ENCODE measurements at places on chromosomes 2 and 18.

DNA sequence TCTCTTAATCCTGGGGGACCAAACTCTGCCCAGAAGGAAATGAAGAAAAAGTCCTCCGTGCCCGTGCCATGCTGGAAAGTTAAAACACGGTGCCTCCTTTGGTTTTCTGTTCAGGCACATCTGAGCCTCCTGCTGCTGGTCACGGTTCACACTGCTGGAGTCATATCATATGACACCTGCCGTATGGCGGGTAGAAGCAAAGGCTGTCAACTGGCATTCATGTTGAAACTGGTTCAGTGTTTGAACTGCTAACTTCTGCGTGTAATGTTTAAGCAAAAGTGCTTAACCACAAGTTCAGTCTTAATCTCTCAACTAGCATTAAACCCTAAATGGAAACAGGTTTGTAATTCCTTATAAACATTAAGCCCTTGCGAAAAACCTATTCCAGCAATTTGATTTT, 3.1 kb downstream of the STK39 start:
- H3K36me3 ChIP-seq, result no peaks in the 10 kb centered on the region
- H3K27ac ChIP-seq, result no peak overlapping the region
- H3K4me1 ChIP-seq, result peaks cover 5% of the 10 kb centered on the region
- no peak for DNase-seq

GRCh38 chr2:118850901-118851415, 3.5 kb upstream of the EN1 start:
- no peaks in the 10 kb centered on the region for H3K4me1 ChIP-seq
- no peak for DNase-seq
- H3K27ac ChIP-seq, result no peak overlapping the region
- no peaks in the 10 kb centered on the region for H3K27me3 ChIP-seq
- H3K36me3 ChIP-seq, result no peaks in the 10 kb centered on the region
- no peak overlapping the region for H3K4me3 ChIP-seq

GRCh38 chr2:158178646-158179045, 77.0 kb downstream of the UPP2 start:
- H3K4me1 ChIP-seq, result no peaks in the 10 kb centered on the region
- H3K27ac ChIP-seq, result no peak overlapping the region
- DNase-seq, result no peak
- H3K27me3 ChIP-seq, result no peaks in the 10 kb centered on the region

DNA sequence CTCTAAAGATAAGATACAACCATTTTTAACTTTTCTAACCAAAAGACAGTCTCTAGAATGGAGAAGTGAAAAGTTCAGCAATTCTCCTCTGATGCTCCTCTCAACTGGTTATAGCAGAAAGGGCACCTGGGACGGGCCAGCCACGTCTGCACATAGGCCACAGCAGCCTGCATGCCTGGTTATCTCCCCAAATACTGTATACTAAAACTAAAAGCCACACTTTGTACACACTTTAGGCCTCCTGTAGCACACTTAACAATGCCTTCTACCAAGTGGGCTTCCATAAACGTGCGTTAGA, 179.1 kb downstream of the ANKRD44 start:
- DNase-seq, result no peak
- H3K27me3 ChIP-seq, result no peaks in the 10 kb centered on the region
- no peaks in the 10 kb centered on the region for H3K36me3 ChIP-seq

- no peaks in the 10 kb centered on the region for H3K27me3 ChIP-seq
- H3K4me3 ChIP-seq, result no peak overlapping the region
- H3K4me1 ChIP-seq, result no peaks in the 10 kb centered on the region
- no peak overlapping the region for H3K27ac ChIP-seq
- DNase-seq, result no peak
Measured at GRCh38 chr2:159177357-159177756, 109.1 kb downstream of the WDSUB1 start.

DNA sequence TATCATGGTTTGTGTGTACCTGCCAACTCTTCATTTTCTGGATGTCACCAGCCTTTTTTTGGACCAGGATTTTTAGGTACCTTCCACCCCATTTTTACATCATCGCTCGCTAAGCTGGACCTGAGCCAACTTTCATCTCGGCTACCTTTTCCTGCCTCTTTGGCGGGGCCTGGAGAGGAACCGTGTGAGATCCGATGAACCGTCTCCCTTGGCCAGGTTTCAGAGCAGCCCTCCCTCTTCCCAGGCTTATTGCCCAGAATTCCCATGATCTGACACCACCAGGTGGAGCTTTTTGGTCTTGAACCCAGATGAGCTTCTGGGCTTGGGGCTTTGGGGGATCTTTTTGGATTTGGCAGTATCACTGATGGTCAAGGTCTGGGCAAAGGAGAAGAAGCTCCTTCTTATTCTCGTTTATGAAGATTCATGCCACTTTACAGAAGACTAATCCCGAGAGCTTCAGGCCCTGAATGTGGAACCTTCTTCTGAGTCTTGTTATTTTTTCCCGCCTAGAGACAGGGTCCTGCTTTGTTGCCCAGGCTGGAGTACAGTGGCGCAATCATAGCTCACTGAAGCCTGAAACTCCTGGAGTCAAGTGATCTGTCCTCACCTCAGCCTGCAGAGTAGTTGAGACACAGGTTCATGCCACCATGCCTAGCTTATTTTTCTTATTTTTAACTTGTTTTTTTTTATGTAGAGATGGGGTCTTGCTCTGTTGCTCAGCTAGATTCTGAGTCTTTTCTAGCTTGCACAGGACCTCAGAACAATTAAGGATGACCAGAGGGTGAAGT, 50.4 kb downstream of the GATA6 start:
- no peak for DNase-seq
- H3K36me3 ChIP-seq, result no peaks in the 10 kb centered on the region
- no peaks in the 10 kb centered on the region for H3K4me1 ChIP-seq
- H3K4me3 ChIP-seq, result no peak overlapping the region
- no peak overlapping the region for H3K27ac ChIP-seq
- no peaks in the 10 kb centered on the region for H3K27me3 ChIP-seq

DNA sequence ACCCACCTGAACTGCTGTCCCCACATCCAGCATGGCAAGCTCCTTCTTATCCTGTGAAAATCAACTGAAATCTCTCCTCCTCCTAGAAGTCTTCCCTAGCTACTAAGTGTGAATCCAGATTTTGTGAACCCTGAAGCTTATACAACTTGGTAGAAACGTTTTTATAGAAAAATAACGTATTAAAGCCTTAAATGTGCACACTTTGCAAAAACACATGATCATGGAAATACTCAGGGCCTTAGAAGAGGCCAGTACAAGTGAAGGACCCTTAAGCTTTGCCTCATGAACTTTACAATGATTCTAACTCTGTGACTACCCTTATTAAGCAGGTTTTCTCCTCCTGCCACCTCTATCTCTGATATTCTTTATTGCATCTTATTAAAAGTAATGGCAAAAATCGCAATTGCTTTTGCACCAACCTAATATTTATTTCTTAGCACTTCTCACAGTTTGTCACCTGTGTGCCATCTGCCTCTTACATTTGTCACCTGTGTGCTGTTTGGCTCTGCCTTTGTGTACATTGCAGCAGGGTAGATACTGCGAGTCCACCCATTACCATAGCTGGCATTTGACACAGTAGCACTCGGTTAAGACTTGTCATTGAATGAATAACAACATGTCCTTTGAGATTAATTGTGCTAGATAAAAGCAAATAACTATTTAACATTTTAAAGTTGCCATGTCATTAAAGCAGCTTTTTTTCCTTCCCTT, 42.2 kb downstream of the FRZB start:
- no peak for DNase-seq
- no peaks in the 10 kb centered on the region for H3K27me3 ChIP-seq
- H3K27ac ChIP-seq, result no peak overlapping the region
- no peaks in the 10 kb centered on the region for H3K4me1 ChIP-seq

DNA sequence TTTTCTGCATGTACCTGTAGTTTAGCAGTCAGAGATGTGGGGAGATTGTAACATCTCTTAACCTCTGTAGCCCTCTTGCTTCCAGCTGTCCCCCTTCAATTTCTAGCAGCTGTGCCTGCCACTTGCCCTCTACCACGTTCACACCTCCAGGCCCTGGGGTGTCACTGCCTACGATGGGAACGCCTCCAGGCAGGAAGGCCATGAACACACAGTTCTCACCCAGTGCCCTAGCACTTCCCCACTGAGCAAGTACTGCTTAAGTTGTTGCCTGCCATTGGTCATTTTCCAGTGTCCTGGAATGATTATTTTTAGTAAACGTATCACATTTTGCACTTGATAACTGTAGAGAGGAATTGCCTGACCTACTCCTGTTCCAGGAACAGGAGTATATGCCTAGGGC, 77.1 kb upstream of the B3GNT7 start:
- H3K4me1 ChIP-seq, result peaks cover 5% of the 10 kb centered on the region
- no peak overlapping the region for H3K4me3 ChIP-seq
- DNase-seq, result no peak
- H3K36me3 ChIP-seq, result no peaks in the 10 kb centered on the region

- no peaks in the 10 kb centered on the region for H3K27me3 ChIP-seq
- H3K4me1 ChIP-seq, result no peaks in the 10 kb centered on the region
- DNase-seq, result no peak
- no peak overlapping the region for H3K27ac ChIP-seq
- no peaks in the 10 kb centered on the region for H3K36me3 ChIP-seq
- H3K4me3 ChIP-seq, result no peak overlapping the region
Measured at GRCh38 chr2:110166266-110166665, 38.5 kb downstream of the NPHP1 start.

- no peaks in the 10 kb centered on the region for H3K4me1 ChIP-seq
- DNase-seq, result no peak
- no peak overlapping the region for H3K27ac ChIP-seq
Measured at GRCh38 chr2:98921062-98921461, 15.0 kb downstream of the CRACDL start.

DNA sequence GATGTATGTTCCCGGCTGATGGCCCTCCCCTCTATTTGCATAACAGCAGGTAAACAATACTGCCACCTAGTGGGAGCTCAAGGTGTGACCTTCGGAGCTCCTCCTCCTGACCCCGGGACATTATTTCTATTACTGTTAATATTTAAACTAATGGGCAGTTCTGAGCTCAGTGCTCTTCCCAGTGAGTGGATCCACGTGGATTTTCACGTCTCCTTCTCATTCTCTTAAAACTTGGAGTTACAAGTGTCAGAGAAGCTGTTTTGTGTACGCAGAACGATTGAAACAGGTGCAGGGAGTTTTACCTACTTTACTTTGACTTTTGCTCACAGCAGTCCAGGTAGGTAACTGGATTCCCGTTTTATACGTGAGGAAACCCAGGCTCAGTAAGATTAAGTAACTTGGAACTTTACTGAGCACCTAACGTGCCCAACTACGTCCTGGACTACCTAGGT, 127.3 kb downstream of the PRKCE start:
- no peaks in the 10 kb centered on the region for H3K4me1 ChIP-seq
- peak; percentile 52 for DNase-seq
- no peaks in the 10 kb centered on the region for H3K27me3 ChIP-seq
- H3K36me3 ChIP-seq, result no peaks in the 10 kb centered on the region
- no peak overlapping the region for H3K4me3 ChIP-seq

DNA sequence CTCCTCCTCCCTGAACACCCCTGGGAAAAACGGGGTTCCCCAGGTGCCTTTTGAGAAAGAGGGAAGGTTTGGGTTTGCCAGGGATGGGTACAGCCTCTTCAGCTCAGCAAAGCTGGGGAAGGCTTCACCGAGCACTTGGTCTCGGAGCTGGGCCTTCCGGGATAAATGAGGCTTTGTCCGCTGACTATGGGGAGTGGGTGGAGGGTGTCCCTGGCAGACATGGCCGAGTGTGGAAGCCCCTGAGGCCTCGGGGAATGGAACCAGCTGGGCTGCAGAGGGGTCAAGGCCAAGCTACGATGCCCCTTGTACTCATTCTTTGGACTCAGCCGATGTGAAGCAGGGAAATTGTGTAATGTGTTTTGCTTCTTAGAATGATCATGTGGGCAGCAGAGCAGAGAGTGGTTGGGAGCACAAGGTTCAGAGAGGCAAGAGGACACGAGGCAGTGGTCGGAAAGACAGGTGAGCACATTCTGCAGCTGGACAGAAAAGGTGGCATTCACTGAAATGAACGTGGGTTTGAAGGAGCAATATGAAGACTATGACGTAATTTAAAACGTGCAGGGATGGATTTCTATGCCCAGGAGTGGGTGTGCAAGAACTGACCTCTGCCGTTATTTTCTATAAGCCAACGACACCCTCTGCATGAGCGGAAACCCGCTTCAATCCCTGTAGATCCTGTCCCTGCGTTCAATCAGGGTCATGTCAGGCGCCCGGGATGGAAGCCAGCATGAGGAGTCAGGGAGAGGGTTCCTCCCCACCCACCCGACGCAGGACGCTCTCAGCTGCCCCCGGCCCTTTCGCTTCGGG, 142.6 kb downstream of the PXDN start:
- no peaks in the 10 kb centered on the region for H3K27me3 ChIP-seq
- no peak overlapping the region for H3K4me3 ChIP-seq
- peak overlapping the region; percentile 76 for H3K27ac ChIP-seq
- peaks cover 25% of the 10 kb centered on the region for H3K4me1 ChIP-seq
- DNase-seq, result peak; percentile 64

GRCh38 chr2:172429301-172429968, 2.0 kb downstream of the ITGA6 start:
- no peaks in the 10 kb centered on the region for H3K27me3 ChIP-seq
- peaks cover 4% of the 10 kb centered on the region for H3K4me1 ChIP-seq
- DNase-seq, result no peak
- H3K36me3 ChIP-seq, result no peaks in the 10 kb centered on the region

- H3K36me3 ChIP-seq, result no peaks in the 10 kb centered on the region
- no peak for DNase-seq
- no peaks in the 10 kb centered on the region for H3K4me1 ChIP-seq
- no peak overlapping the region for H3K27ac ChIP-seq
- H3K27me3 ChIP-seq, result peaks cover 2% of the 10 kb centered on the region
- no peak overlapping the region for H3K4me3 ChIP-seq
Measured at GRCh38 chr18:2442726-2443275, 128.5 kb downstream of the METTL4 start.

DNA sequence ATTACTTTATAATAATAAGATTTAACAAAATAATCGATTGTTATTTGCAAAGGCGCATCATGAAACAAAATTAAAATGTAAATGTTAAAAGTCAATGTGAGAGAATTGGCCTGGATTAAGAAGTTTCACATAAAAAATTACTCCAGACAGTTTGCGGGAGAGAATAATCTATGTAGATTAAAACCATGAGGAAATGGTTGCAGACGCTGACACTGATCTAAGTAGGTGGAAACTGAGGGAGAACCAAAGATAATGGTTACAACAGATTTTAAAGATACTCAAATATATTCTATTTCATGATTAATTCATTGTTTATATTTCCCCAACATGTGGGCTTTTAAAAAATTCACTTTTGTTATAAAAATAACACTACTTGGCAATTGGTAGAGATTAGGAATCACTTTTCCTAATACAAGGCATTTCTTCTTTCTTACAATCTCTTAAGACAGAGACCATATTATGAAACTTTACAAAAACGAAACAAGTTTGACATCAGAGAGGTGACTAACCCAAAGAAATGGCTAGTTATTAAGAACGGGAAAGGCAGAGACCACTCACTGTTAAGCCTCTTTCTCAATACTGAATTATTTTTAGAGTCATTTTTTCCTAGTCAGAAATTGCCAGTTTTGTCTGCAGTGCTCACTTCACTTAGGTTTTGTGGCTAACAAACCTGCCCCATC, 1.6 kb downstream of the KANSL1L start:
- DNase-seq, result no peak
- peak overlapping the region; percentile 95 for H3K4me3 ChIP-seq
- H3K27ac ChIP-seq, result peak overlapping the region; percentile 98
- peaks cover 1% of the 10 kb centered on the region for H3K4me1 ChIP-seq
- H3K27me3 ChIP-seq, result no peaks in the 10 kb centered on the region
- no peaks in the 10 kb centered on the region for H3K36me3 ChIP-seq

GRCh38 chr2:42376758-42377157, 15.7 kb upstream of the COX7A2L start:
- H3K4me1 ChIP-seq, result peaks cover 4% of the 10 kb centered on the region
- no peak overlapping the region for H3K27ac ChIP-seq
- H3K27me3 ChIP-seq, result no peaks in the 10 kb centered on the region
- DNase-seq, result no peak
- H3K36me3 ChIP-seq, result no peaks in the 10 kb centered on the region
